CD4-positive, alpha-beta T cell treated with Interleukin-2 at 100 ng/mL for 4 hours (primary cell): ENCODE measurements at places on chromosomes 5 and 9.
A peak's percentile ranks its signal among the peaks of the same experiment; 100 is the strongest.

DNA sequence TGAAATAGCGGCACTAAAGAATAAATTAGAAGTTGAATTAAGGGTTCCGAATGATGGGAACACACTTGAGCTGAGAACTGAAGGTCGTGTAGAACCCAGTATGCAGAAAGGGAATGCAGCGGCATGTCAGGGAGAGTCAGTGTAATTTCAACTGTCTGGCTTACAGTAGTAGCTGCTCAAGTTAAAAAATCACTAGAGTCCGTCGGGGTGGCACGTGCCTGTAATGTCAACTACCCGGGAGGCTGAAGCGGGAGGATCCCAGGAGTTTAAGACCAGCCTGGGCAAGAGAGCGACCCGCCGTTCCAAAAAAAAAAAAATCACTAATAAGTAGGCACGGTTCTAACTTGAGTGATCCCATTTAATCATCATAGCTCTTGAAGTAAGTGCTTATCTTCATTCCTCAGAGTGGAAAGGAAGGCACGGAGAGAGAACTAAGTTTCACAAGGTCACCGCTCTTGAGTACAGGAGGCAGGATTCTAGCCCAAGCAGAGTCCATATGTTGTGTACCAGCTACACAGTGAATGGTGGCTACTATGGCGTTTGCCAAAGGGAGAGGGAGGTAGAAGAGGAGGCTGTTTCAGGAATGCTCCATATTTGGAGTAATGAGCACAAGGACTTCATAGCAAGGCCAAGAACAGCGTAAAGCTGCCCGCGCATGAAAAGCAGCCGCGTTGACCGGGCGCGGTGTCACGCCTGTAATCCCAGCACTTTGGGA lies 831 bp downstream of the RMRP start:
- no peak for DNase-seq

DNA sequence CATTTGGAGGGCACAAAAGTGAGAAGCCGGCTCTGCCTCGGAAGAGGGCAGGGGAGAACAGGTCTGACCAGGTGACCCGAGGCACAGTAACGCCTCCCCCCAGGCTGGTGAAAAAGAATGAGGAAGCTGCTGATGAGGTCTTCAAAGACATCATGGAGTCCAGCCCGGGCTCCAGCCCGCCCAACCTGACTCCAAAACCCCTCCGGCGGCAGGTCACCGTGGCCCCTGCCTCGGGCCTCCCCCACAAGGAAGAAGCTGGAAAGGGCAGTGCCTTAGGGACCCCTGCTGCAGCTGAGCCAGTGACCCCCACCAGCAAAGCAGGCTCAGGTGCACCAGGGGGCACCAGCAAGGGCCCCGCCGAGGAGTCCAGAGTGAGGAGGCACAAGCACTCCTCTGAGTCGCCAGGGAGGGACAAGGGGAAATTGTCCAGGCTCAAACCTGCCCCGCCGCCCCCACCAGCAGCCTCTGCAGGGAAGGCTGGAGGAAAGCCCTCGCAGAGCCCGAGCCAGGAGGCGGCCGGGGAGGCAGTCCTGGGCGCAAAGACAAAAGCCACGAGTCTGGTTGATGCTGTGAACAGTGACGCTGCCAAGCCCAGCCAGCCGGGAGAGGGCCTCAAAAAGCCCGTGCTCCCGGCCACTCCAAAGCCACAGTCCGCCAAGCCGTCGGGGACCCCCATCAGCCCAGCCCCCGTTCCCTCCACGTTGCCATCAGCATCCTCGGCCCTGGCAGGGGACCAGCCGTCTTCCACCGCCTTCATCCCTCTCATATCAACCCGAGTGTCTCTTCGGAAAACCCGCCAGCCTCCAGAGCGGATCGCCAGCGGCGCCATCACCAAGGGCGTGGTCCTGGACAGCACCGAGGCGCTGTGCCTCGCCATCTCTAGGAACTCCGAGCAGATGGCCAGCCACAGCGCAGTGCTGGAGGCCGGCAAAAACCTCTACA lies 11.8 kb downstream of the QRFP start:
- no peak for DNase-seq

DNA sequence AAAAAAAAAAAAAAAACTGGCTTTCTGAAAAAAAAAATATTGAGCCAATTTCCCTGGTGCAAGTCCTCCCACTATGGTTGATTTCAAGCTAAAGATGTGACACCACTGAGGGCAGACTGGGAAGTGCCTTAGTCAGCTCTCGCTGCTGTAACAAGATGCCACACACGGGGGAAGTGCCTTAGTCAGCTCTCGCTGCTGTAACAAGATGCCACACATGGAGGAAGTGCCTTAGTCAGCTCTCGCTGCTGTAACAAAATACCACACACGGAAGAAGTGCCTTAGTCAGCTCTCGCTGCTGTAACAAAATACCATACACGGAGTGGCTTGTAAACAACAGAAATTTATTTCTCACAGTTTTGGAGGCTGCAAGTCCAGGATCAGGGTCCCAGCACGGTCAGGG lies 23.4 kb downstream of the BTNL9 start:
- DNase-seq, result no peak

- DNase-seq, result no peak
Measured at GRCh38 chr9:126836216-126836615, 24.2 kb upstream of the ZBTB34 start.

- no peak for DNase-seq
Measured at GRCh38 chr5:75701856-75702255, 15.4 kb downstream of the POC5 start.

GRCh38 chr5:40227931-40228330 lies 451.8 kb upstream of the PTGER4 start:
- no peak for DNase-seq

DNA sequence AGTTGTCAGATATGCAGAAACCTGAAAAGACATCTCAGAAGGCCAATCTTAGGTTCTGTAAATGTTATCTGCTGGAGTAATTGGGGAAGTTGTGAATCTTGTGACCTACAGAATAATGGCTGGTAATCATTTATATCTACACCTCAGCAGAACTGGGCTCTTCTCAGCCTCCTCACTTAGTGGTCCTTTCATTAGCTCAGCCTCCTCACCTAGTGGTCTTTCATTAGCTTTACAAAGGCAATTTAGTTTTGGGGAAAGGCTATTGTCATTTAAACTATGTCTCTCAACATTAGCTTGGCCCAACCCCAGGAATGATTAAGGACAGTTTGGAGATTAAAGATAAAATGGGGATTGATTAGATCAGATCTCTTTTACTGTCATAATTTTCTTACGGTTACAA lies 284.2 kb upstream of the SGCD start:
- DNase-seq, result no peak

DNA sequence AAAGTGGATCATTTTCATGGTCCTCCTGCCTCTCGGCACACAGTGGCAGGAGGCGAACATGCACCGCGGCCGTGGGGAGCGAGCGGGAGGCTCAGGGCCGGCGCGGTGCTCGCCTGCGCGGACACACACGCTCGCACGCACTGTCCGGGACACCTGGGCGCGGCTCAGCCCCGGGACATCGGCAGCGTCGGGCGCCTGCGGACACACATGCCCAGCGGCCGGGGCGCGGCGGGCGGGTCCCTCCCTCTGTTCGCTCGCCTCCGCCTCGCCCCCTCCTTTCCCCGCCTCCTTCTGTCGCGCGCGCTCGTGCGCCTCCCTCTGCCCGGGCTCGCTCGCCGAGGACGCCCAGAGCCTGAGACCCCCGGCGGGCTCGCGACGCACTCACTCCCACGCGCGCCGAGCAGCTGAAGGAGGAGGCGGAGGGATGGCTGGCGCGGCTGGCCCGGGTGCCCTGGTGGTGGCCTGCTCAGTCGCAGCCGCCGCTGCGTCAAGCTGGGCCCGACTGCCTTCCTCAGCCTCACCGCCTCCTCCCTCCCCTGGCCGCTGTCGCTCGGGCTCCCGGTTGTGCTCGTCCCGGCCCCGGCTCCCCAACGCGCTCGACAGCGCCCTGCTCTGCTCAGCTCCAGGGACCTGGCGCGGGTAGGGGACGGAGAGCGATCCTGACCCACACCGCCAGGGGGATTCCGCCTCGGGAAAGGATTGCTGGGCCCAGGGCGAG lies at the start of gene FRMD3:
Gene FRMD3 (minus strand): TSS at position 230 of the 718 bp plus-strand sequence. CDS start 170 bp downstream, at position 60.
- no peak for DNase-seq

GRCh38 chr5:158387499-158387898 lies 528.6 kb upstream of the CLINT1 start:
- DNase-seq, result no peak

- no peak for DNase-seq
Measured at GRCh38 chr9:16877256-16877655, 6.8 kb upstream of the BNC2 start.

GRCh38 chr5:100903039-100903887 lies at the start of gene ST8SIA4:
ST8SIA4 (minus strand) TSS chr5:100903282; CDS start chr5:100902955, 327 bp downstream.
- DNase-seq, result peak; percentile 94

- no peak for DNase-seq
Measured at GRCh38 chr5:141683596-141684141, 1.6 kb upstream of the ARAP3 start.

DNA sequence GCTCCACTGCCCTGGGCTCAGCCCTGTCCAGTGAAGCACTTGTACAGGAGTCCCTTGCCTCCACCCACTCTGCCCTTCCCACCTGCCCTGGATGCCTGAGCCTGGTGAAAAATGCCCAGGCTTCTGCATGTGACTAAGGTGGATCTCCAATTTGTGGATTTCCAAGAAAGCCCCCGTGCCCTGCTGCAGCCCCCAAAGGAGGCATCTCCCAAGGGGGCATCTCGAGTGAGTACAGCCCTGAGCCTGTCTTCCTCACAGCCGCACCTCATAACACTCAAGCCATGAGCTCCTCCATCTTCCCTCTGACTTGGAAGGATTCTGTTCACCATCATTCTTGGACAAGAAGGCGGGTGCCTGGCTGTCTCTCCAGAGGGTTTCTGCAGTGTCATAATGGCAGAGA lies 158.0 kb upstream of the PPP1R26 start:
- DNase-seq, result no peak

DNA sequence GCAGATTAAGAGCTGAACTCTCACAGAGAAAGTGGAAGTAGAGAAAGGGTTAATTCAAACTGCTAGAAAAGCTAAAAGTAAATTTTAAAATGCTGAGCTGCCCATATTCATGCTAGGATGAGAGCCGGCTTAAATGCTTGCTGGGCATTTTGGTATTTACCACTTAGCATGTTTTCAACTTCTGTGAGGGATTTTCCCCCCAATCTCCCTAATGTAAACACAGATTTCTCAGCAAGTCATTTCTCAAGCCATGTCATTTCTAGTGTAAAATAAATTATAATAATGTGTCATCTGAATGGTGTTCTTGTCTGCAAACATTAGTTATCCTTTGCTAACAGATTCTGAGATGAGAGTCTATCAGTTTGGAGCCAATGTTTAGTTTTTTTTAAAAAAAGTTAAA lies 22.3 kb downstream of the RPS23 start:
- no peak for DNase-seq

GRCh38 chr5:98307811-98308210 lies 465.7 kb upstream of the RGMB start:
- DNase-seq, result no peak
